ENCODE measurements at places on chromosomes 3 and 15.

- no peak for DNase-seq
Measured at GRCh38 chr3:36918050-36918449, 26.8 kb downstream of the TRANK1 start.

DNA sequence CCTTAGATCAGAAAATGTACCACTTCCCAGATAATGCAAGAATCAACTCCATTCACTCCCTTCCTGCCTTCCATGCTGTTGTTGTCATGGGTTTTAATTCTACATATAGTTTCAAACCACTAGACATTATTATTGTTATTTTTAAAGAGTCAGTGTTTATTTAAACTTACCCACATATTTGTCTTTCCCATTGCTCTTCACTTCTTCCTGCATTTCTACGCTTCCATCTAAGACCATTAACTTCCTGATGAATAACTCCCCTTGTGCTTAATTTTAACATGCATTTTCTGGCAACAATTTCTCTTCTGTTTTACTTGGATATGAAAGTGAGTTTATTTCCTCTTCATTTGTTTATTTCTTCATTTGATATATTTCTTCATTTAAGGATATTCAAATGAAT lies 127.1 kb upstream of the FHIT start:
- no peak for DNase-seq

DNA sequence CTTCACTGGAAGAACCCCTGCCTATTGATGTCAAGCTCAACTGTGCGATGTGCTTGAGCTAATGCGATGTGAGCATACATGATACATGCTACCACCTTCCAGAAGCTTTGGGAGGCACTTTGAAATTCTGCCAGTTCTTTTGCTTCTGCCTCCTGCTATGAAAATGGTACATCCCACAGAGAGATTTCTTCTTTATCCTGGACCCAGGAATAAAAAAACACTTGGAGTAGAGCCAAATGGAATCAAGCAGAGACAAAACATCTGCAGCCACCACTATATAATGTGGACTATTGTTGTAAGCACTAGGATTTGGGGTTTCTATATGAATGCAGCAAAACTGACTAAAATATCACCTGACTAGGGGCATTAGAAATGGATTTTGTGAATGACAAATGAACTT lies 119.9 kb upstream of the GAP43 start:
- DNase-seq = no peak

- no peak for DNase-seq
Measured at GRCh38 chr15:73593304-73594074, 39.7 kb downstream of the NPTN start.

- no peak for DNase-seq
Measured at GRCh38 chr3:183244981-183245476, 8.0 kb upstream of the B3GNT5 start.

- DNase-seq = no peak
Measured at GRCh38 chr15:35616498-35617271, 70.7 kb upstream of the DPH6 start.

GRCh38 chr3:114941626-114942309 lies 205.3 kb downstream of the ZBTB20 start:
- no peak for DNase-seq

DNA sequence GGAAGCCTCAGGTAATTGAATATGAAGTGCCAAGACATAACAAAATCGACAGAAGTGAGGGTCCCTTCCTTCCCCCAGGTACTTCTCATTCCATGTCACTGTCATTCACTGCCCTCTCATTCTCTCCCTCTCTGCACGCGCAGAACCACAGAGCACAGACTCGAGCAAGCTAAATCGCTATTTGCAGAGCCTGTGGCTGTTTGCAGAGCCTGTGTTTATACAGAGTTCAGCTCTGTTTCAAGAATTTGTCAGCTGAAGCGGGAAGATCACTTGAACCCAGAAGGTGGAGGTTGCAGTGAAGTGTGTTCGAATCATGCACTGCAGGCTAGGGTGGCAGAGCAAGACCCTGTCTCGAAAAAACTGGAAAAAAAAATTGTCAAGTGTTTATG lies 2.5 kb downstream of the VILL start:
- no peak for DNase-seq

- DNase-seq = no peak
Measured at GRCh38 chr15:70306081-70306480, 208.4 kb upstream of the TLE3 start.

DNA sequence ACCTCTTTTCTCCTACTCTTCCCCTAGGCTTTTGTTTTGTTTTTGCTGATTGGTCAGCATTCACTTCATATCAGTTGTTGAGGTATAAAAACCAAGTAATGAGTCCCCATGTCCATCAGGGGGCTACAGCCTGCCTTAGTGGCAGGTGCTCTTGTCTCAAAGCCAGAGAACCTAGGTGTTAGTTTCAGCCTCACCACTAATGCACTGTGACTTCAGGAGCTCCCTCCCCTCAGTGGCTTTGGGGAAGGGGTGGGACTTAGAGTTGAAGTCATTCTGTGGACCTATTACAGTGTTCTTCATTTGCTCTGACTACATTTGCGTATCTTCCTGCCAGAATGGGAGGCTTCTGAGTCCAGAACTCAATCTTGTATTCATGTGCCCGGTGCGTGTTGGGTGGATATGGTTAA lies 41.6 kb downstream of the NR2C2 start:
- no peak for DNase-seq

DNA sequence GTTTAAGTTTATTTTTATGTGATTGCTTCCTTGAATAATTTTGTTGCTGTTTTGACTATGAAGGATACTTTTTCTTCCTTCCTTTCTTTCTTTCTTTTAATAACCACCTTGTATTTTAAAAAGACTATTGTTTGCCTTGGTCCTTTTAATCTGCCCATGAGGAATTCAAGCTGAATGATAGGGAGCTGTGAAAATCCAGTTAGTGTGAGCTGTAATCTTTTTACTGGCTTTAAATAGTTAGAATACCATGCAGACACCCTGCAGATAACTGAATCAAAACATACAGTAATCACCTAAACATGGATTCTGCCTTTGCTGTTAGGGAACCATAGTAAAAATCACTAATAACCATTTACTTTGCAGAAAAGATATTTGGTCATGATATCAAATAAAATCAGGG lies 110.7 kb downstream of the RSRC1 start:
- DNase-seq = no peak

- no peak for DNase-seq
Measured at GRCh38 chr3:140034058-140034457, 99.1 kb downstream of the CLSTN2 start.

DNA sequence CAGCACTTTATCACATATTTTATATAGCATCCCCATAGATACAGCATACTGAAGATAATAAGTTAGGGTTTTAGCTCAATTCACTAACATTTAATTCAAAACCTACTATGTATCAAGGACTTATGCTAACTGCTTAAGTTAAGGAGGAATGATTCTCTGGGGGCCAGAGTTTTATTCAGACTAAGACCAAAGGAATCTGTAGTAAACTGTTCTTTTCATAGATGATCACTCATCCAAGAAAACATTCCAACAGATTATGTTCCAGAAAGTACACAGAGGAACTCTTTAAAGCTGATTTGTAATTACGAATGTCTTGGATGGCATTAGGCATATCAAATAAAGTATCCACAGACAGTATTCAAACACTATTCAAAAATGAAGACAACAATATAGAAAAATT lies 226.4 kb downstream of the SCAPER start:
- DNase-seq = no peak

DNA sequence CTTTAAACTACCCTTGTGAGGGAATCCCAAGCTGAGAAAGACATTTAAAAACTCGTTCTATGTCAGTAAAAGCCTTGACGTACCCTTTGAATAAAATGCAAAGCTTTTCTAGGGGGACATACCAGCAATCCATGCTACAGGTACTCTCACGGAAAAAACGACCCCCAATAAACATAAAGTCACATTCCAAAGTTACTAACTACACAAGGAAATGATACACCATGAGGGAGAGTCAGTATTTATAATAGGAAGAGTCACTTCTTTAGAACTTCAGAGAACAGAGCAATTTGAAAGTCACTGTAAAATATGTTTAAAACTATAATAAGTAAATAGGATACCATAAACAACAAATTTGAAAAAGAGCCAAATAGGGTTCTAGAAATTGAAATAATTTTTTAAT lies 63.2 kb downstream of the CFAP20DC start:
- no peak for DNase-seq

GRCh38 chr15:99121207-99121606 lies 16.3 kb downstream of the SYNM start:
- no peak for DNase-seq

- no peak for DNase-seq
Measured at GRCh38 chr3:27671101-27671500, 51.0 kb downstream of the EOMES start.

DNA sequence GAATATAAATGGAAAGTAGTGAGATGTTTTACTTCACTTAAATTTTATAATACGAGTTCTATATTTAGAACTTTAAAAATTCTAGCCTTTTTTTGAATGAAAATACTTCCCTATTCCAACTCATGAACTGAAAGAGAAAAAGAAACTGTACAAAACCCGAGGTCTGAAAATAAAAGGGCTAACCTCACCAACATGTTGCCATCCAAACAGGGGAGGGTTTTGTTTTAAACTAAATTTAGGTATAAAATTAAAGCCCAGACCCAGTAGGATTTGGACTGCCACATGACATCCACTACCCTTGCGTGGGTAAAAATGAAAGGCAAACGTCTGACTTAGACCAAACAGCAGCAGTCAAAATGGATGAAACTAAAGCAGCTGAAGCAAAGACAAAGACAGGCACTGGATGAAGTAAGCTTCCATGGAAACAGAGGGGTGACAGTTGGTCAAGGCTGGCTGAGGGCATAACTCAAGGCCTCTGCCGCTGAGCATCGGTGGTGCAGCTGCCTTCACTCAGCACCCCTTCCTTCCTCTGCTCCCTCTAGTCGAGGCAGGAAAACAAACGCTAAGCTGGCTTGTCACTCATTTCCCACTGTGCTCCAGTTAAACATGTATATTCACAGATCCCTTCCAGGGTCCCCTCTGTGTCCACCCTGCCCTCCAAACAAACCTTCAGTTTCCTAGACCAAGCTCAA lies 58.1 kb downstream of the TM4SF4 start:
- DNase-seq = no peak

DNA sequence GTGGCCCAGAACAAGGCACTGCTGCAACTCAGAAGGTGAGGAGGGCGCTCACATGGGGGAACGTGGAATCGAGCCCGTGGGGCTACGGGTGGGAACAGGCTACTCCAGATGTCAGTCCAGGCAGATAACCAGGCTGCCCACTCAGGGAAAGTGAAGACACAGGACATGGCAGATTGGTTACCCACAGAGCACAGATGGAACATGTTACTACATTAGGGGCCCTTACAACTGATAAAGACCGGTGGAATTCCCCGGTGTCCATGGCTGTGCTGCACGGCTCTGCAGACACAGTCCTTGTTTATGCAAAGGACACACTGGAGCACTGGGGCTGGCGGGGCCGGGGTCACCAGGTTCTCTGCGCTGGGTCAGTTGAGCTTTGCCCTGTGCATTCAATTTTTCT lies 36.9 kb downstream of the PCSK6 start:
- DNase-seq = no peak

DNA sequence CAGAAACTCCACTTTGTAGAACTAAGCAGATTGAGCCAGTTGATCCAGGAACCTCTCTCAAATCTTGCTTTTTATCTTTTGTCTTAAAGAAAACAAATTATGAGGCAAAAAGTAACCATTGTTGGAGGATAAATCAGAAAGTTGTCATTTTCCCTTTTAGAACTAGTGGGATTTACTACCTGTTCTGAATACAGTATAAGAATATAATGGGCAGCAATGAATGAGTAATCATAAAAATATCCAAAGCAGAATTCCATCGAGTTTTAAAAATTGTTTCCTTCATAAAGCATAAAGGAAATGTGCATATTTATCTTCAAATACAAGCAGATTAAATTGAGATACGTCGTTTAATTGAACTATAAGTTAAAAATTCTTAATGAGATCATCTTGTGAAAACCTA lies 15.9 kb upstream of the ANO10 start:
- DNase-seq = no peak

DNA sequence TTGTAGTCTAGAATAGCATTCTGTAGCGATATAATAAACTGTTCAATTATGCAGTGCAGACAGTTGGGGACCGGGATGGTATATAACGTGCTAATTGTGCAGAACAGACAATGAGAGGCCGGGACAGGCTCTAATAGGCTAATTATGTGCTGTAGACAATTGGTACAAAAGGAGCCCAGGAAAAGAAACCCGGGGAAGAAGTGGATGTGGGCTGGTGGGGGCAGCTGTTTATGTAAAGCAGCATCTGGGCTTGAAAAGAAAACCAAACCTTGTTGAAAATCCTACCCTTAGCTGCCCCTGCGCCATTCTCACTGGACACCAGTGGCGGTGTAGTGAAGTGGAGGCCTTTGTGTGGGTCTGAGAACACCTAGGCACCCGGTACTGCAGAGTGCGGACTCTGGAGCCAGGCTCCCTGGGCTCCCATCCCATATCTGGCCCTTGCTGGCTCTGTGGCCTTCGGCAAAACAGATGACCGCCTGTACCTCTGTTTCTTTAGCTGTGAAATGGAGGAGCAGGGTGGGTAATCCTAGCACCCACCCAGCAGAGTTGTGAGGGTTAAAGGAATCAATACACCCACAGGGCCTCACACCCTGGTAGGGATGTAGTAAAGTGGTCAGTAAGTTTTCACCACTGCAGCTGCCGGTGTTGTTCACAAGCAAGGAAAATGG lies 51.5 kb downstream of the CMTM6 start:
- no peak for DNase-seq

DNA sequence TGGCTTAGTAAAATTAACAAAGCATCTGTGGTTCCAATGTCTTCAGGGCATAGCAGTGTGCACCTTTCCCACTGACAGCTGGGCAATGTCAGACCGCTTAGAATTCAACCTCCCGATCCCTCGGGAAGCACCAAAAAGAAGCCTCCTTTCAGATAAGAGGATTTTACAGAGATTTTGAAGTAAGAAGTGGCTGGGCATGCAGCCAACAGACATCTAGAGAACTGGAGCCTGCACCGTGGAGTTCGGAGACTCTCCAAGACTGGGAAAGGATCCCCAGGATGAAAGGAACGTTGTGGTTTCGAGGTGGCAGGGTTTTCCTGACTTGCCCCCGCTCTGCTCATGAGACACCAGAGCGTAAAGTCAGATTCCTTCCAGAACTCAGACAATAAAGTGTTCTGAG lies 5.3 kb downstream of the FAM174B start:
- DNase-seq = no peak

GRCh38 chr3:158794936-158795518 lies 6.8 kb upstream of the MFSD1 start:
- no peak for DNase-seq

- no peak for DNase-seq
Measured at GRCh38 chr3:108820586-108820985, 2.0 kb upstream of the TRAT1 start.

DNA sequence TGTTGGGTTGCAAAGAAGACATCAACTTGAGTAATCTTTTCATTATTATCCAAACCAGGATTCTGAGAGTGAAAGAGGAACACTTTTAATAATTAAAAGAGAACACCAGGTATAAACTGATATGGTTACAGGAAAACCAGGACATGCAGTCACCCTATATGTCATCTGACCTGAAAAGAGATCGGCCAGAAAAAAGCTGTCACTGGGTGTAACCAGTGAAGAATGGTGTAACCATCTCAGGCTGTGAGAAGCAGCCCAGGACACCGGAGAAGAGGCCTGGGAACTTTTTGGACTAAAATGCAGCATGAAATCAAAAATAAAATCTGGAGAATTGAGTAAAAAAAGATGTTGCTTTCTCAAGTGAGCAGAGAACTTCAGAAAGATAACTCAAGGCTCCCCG lies 10.1 kb upstream of the CCDC80 start:
- DNase-seq = no peak

All from stimulated activated CD4-positive, alpha-beta T cell treated with anti-CD3 and anti-CD28 coated beads, Interleukin-1b, Interleukin-23, amount 100 ng/mL, for 4 hours (primary cell).